CD4-positive, alpha-beta T cell treated with Interleukin-12 subunit alpha and Interleukin-12 subunit beta, for 1 hour (primary cell): ENCODE measurements at places on chromosomes 5 and 9.

DNA sequence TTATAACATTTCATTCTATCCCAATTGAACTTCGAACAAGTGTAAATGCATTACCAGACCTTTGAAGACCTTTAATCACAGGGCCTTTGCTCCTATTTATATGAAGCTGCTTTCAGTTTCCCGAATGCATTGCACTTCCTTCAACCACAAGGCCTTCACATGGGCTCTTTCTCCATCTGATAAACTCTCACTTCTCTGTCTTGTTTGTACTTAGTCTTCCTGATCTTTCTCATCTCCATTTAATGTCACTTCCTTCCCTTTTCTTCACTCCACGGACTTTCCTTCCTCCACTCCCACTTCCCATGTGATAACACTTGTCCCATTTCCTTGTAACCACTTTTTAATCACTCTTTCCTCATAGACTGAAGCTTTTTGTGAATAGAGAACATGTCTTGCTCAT, 74.3 kb upstream of the TNC start:
- no peak for DNase-seq

GRCh38 chr9:114908104-114908622, 22.2 kb downstream of the TNFSF8 start:
- DNase-seq: peak; percentile 20

DNA sequence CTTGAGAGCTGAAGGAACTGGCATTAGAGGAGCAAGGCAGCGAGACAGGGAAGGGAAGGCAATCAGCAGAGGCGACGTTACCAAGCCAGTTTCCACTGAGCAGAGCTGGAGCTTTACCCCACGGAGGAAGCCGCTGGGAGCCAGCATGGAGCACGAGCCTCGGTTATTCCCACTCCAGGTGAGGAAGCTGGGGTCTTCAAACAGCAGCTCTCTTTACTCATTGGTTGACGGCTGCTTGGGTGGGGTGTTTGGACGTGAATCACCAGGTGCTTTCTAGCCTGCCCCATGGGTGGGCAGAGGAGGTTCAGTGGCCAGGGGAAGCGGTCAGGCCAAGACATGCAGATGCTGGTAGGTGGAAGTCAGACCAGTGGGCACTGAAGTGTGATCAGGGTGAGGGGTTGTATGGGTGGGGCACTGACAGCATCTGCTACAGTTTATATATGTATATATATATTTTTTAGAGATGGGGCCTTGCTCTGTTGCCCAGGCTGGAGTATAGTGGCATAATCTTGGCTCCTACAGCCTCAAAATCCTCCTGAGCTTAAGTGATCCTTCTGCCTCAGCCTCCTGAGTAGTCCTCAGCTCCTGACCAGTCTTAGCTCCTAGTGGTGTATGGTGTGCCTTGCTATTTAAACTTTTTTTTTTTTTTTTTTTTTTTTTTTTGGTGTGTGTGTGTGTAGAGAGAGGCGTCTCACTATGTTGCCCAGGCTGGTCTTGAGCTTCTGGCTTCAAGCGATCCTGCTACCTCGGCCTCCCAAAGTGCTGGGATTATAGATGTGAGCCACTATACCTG, 12.4 kb downstream of the SNX30 start:
- no peak for DNase-seq

DNA sequence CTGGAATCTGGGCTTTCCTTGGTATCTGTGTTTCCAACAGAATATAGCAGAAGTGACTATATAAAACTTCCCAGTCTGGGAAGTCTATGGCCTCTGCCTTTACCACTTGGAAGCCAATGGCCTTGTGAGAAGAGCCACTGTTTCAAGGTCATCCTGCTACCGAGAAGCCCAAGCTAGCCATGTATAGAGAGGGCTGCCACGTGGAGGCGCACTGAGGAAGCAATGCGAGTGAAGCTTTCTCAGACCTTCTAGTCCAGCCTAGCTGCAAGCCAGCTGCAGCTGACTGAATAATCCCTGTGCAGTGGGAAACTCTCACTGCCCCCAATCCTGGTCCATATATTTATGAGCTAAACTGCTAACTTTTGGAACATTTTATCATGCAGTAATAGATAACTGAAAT, 661.8 kb upstream of the RIOK2 start:
- no peak for DNase-seq

- DNase-seq: no peak
Observed at GRCh38 chr9:567747-568305, 273.7 kb upstream of the DMRT1 start.

DNA sequence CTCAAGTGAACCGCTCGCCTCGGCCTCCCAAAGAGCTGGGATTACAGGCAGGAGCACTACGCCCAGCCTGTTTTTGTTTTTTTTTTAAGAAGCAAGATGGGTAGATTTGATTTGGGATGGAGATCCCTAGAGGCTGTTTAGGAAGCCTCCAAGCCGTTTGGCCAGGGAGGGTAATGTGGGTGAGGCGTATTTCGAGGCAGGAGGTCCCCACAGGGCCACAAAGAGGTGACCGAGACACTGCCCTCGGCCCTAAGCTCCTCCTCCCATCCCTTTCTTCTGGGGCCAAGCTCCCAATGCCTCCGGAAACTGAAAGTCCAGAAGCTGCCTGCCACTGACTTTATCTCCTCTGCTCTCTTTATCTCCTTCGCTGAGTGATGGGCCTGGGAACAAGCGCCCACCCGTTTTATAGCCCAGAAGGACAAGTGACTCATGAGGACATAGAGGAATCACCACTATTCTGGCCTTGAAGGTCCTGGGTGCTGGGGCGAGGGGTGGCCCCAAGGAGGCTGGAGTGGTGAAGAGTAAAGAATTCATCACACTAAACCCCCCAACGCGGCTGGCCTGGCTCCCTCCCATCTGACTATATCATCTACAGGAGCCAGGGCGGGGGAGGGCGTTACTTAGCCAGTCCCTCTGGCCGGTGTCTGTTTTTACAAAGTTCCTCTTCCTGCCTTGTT, 2.0 kb upstream of the RALGDS start:
- no peak for DNase-seq

DNA sequence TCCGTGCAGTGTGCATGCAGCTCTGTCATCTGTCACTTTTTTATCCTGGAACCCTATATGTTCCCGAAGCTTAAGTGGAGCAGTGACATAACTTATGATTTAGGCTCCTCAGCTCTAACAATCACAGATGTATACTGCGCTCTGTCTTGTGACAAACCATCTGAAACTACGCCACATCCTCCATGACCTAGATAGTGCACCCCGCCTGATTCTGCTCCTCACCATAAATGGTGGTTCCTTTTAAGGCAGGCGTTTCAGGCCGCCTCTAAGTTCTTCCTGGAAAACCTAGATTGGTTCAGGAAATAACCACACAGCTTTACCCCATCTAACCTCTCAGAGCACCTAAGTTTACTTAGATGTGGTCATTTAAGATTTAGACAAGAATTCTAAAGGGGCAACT, 372.0 kb downstream of the CDH10 start:
- DNase-seq: no peak

- no peak for DNase-seq
Observed at GRCh38 chr9:13939701-13940490, 374.0 kb downstream of the NFIB start.

DNA sequence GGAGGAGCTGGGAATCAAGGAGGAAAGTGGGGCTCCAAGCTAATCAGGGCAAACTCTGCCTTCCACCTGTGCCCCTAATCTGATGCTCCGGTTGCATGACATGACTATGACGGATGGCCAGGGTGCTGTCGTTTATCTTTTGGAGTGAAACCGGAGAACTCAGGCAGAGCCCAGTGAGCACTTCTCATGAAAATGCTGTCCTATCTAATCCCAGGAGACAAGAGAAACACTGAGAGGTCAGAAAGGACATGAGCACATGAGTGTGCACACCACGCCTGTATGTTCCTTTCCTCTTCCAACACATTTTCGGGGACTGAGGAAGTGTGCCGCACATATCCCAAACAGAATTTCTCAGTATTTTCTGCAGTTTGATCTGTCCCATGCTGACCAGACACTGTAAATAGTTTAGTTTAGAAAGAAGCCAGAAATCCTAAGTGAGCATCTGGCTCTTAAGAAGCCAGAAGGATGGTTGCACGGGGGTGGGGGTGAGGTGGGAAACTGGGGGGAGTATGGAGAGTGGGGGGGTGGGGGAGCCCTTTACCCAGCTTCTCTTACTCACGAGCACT, 217.1 kb downstream of the TSSK1B start:
- no peak for DNase-seq

GRCh38 chr9:94908583-94909249, 182.2 kb downstream of the AOPEP start:
- no peak for DNase-seq

- no peak for DNase-seq
Observed at GRCh38 chr9:80501635-80502034, 929.9 kb downstream of the TLE4 start.

GRCh38 chr9:101993771-101994170, 255.3 kb upstream of the GRIN3A start:
- DNase-seq: no peak

DNA sequence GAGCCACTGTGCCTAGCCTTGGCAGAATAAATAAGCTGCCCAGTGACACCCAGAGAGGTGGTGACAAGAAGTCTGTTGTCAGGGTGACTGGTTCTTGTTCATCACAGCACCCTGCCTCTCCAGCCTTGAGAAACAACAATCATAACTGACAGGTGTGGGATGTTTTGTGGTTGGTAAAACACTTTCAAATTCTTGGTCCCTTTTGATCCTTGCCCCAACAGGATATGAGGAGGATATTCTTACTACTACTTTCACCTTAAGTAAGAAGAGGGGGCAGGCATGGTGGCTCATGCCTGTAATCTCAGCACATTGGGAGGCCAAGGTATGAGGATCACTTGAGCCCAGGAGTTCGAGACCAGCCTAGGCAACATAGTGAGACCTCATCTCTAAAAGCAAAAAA, 14.2 kb upstream of the FRRS1L start:
- peak; percentile 13 for DNase-seq

GRCh38 chr5:68077349-68077894, 138.1 kb upstream of the PIK3R1 start:
- DNase-seq: no peak

GRCh38 chr9:136303825-136304416, at the start of gene CCDC187:
CCDC187 (minus strand) TSS chr9:136304094; CDS start chr9:136303830, 264 bp downstream.
- DNase-seq: no peak

- no peak for DNase-seq
Observed at GRCh38 chr9:38181232-38181631, 112.2 kb upstream of the SHB start.

- DNase-seq: no peak
Observed at GRCh38 chr9:123389698-123390097, 33.7 kb downstream of the CRB2 start.

- no peak for DNase-seq
Observed at GRCh38 chr5:32778403-32778802, 67.3 kb downstream of the NPR3 start.

DNA sequence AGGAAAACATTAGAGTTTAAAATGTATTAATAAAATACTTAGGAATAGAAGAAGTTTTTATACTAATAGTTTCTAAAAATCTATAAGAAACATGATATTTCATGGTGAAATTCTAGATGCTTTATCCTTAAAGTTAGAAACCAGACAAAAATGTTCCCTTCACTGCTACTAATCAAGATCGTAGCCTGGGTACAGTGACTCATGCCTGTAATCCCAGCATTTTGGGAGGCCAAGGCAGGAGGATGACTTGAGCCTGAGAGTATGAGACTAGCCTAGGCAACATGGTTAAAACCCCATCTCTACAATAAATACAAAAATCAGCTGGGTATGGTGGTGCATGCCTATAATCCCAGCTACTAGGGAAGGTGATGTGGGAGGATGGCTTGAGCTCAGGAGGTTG, 30.4 kb upstream of the KLF9 start:
- no peak for DNase-seq

DNA sequence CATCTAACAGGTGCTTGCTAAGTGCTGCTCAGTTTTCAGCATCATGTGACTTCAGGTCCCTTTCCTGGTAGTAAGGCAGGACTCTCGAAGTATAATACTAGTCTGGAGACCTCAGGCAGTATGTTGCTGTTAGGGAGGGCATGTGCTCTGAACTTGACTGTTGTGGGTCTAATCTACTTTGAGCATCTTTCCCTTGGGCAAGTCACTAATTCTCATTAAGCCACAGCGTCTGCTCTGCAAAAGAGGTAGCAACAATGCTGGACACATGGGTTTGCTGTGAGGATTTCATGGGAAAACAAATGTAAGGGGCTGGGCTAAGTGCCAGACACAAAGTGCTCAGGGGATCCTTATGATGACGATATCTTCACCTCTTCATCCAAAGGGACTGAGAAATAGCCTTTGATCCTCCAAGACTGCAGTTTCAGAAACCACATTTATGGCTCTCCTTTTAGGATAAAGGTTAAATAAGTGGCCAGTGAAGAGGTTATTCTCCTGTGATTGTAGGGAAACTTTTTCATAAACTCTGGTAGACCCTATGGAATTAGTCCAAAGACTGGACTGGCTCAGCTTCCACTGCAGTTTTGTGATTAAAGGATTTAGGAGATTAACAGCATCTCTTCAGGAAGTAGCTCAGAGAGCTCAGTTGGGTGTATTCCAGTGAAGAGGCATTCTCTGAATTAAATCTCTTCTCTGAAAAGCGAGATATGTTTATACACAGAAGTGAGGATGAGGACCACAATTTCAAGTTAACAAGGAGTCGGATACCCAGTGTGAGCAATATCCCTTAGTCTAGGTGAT, 216.6 kb downstream of the SGCD start:
- DNase-seq: no peak

GRCh38 chr9:130268521-130269211, 3.1 kb downstream of the HMCN2 start:
- no peak for DNase-seq

- no peak for DNase-seq
Observed at GRCh38 chr5:36561601-36562000, 44.8 kb upstream of the SLC1A3 start.

GRCh38 chr9:138072897-138073296, 195.3 kb downstream of the CACNA1B start:
- DNase-seq: no peak

GRCh38 chr9:77922591-77922990, 109.0 kb downstream of the GNAQ start:
- DNase-seq: no peak

DNA sequence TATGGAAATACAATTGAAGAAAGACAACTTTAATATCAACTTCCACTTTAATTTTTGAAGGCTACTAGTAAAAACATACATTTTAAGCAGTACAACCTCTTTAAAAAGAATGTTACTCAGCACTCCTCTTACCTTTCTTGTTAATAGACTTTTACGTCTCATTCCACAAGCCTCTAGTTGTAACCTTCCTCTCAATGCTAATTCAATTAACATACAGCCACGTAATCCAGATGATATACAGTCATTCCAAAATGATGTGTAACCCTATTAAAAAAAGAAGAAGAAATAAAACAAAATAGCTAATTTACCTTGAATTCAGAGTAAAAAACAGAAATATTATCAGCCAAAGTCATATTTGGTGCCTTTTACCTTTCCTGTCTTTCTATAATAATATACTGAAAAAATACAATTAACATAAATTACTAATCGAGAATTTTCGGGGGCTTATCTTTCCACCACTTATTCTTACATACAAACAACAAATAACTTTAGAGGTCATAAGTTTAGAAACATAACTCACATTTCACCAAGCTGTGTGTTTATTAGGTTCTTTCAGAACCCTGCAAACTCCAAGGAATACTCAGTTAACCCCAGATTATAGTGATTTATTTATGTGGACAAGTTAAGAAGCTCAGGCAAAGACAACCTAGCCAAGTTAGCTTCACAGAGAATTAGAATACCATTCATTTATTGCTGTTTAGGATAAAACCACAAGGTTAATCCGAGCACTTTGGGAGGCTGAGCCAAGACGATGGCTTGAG, 30.3 kb downstream of the GOLPH3 start:
- no peak for DNase-seq
